ENCODE measurements at places on chromosomes 4 and X. TPM values are rescaled to one million over a fixed set of nuclear protein-coding genes. Genes with fewer than 3 reads are reported as not detected.

The SLC39A8 gene
- 6.7 TPM for total RNA-seq

GRCh38 chr4:23130845-23131244 is 438.1 kb downstream of the GBA3 start:
- DNase-seq, result no peak

DNA sequence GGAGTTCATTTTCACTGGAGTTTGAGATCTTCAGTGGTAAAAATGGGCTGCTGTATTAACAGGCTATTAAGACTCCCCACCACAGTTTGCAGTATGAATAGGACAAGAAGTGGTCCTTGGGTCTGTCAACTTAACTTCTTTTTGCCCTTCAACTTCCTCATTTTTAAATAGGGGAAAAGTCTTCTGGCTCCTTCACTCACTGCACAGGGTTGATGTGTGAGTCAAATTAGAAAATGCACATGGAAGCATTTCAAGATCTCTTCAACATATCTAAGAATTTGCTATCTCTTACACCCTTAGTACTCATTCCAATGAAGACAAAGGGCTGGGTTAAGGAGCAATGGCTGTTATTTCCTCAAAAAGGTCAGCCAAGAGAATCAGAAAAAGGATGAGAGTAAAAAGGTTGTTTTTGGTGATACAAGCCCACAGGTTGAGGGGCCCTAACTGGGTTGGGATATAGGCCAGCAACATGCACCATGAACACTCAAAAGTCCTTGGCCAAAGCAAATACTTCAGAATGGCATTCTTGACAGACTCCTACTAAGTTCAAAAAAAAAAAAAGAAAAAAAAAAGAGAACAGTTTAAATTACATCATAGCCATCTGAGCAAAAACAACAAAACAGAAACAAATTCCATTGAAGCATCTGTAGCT is 13.4 kb downstream of the PDE5A start:
- DNase-seq, result peak; percentile 21

DNA sequence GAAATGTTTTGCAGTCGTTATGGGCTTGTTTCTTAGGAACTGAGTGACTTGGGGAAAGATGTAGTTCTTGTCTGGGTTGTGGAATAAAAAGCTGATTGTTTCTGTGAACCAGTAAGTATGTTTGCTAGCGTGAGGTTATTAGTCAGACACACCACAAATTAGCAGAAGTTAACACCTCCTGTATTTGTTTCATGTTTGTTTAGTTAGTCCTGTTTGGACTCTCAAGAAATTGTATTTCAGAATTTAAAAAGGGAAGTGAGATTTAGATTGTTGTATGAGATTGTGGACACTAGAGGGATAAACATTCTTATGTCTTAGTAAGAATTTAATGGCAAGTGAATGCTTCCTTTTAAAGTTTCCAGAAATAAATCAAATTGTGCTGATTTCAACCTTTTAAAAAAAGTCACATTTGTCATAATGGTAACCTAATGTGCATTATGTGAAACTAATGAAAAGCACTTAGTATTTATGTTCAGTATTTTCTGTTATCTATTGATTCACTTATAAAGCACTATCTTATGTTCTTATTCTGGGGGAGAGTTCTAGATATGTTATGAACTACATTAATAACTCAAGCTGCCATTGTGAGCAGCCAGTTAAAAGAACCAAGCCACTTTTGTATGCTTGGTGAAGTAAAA is 25.6 kb downstream of the ATP10D start:
- peak; percentile 68 for DNase-seq

GRCh38 chrX:46587158-46587557 is 13.6 kb downstream of the CHST7 start:
- peak; percentile 64 for DNase-seq

GRCh38 chr4:99998062-99998867 is 48.2 kb upstream of the H2AZ1 start:
- DNase-seq, result peak; percentile 42

- no peak for DNase-seq
Observed at GRCh38 chr4:41483771-41484170, 54.2 kb upstream of the LIMCH1 start.

DNA sequence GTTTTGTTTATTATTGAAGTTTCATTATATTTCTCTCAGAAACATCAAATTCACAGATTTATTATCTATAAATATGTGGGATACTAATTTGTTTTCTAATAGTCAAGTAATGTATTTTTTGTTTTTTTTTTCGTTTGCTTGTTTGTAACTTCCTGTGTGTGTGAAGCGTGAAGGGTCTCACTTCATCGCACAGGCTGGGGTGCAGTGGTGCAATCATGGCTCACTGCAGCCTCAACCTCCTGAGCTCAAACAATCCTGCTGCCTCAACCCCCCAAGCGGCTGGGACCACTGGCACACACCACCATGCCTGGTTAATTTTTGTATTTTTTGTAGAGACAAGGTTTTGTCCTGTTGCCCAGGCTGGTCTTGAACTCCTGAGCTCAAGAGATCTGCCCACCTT is 55.1 kb downstream of the SH3RF1 start:
- no peak for DNase-seq

- no peak for DNase-seq
Observed at GRCh38 chr4:146004730-146005129, 66.1 kb upstream of the ZNF827 start.

DNA sequence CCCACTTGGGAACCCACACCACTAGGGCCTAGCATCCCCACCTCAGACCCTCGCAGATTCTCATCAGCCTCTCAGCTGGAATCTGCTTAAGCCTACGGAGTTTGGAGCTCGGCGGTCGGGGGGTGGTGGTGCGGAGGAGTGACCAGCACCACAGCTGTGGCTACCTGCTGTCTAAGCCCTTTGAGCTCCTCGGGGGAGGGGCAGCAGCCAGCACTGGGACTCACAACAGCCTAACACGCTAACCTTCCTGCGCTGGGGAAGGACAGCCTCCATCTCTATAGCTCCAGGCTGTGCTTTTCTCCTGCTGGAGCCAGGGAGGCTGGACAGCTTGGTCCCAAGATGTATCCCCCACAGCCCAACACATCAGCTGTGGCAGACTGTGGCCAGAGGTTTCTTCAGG is 281.5 kb downstream of the USP46 start:
- DNase-seq, result no peak

DNA sequence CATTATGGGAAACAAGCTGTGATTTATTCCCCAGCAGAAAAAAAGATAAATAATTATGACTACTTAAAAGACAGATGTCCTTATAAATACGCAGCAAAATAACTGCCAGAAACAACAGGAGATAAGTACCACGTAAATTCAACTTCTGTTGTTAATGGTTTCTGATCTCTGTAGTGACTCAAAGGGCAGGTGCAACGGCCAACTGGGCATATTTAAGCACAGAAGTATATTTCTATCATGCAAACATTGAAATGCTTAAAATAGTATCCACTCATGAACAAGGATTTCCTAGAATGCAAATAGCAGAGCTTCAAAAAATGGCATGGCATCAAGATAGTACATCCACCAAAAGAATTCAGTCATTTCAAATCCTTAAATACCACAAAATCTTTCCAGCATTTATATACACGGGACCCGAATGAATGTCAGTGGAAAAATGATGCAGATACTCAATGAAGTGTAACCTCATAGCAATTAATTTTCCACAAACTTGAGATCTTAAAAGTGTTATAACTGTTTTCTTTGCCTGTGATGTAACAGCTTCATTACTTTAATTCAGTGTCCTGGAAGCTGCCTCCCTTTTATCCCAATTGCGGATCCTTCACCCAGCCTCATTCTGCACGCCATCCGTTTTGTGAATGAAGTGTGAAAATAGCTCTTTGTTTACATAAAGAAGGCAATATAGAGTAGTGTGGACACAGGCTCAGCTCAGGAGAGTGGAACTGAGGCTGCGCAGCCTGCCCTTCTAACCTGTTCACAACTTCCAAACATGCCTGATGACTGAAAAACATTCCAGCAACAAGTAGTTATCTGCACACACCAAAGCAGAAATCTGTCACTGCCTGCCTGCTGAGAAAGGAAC is 10.2 kb downstream of the PDGFC start:
- no peak for DNase-seq

GRCh38 chrX:13750204-13750603 is 15.7 kb downstream of the OFD1 start:
- peak; percentile 35 for DNase-seq

The XG gene
- 0.44 TPM for total RNA-seq

DNA sequence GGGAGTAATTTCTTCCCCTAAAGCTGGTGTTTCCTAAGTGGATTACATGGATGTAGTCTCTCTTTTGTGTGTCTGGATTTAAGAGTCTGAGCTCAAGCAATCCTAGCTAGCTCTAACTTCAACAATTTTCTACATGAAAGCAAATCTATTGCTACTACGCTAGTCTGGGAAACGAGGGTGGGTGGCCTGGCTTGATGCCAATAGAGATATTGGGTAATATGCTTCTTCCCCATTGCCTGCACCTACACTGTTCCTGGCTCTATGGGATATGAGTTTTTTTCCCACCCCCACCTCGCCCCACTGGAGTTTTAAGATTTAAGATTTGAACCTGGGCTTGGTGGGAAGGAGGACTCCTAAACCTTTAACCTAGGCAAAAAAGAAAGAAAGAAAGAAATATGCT is 158.8 kb downstream of the RBM46 start:
- DNase-seq, result no peak

GRCh38 chrX:11558972-11559371 is 106.7 kb downstream of the ARHGAP6 start:
- peak; percentile 1 for DNase-seq

DNA sequence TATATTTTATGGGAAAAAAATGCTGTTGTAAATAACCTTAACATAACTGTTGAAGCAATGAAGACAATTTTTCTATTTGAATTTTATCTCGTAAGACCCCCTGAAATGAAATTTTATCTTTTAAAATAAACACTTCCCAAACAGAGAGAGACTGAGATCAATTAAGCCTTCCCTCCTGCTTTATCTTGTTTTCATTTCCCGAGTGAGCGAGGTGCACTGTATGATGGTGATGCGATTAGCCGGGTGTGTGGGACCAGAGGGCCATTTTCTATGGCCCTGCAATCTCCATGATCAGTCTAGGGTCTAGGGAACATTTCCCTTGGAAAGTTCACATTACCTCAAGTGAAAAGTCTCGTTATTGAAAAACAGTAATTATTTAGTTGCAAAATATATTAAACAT is 134.1 kb upstream of the MID1 start:
- no peak for DNase-seq

DNA sequence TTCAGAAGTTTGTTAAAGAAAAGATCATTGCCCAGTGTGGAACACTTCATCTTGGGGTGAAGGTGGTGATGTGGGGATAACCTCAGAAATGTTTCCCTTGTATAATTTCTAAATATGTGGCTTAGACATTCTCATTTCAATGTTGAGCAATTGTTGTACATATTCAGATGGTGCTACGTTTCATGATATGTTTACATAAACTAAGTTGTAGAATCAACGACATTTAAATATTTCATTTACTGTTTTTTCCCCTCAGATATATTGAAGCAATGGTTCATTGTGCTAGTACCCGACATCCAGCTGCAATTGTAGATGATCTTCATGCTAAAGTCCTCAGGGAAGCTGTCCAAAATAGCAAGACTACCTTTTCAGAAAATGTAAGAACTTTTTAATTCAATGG is 92.6 kb downstream of the BLTP1 start:
- no peak for DNase-seq

The CYBB gene
- not detected for total RNA-seq

DNA sequence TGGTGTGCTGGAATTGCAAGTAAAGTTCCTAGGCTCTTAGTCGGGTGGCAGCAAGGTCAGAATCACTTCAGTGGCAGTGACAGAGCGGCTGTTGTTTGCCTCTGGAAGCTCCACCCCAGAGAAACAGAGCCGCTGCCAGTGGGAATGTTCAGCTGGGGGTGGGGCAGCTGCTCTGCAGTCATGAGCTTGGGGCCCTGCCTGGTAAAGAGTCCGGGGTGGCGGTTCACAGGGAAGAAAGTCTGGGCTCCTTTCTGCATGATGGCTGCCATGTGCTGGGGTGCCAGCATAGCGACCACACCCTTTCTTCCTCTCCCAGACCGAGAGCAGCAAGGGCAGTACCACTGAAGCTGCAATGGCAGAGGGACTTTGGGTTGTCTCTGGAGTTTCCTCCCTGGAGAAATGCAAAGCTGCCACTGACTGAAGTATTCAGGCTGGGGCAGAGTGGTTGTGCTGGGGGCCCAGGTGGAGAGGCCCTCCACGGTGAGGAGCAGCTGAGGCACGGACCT is 108.8 kb upstream of the CENPE start:
- DNase-seq, result no peak

The FAM9B gene
- not detected for total RNA-seq

- no peak for DNase-seq
Observed at GRCh38 chr4:105241451-105241850, 94.8 kb downstream of the TET2 start.

The NEUROG2 gene
- total RNA-seq, result not detected

- no peak for DNase-seq
Observed at GRCh38 chr4:26269038-26269437, 51.8 kb upstream of the RBPJ start.

- no peak for DNase-seq
Observed at GRCh38 chr4:112840061-112840460, 203.1 kb downstream of the LARP7 start.

The PRSS48 gene
- total RNA-seq, result not detected

- DNase-seq, result no peak
Observed at GRCh38 chr4:25863347-25863784, 578 bp upstream of the SEL1L3 start.

GRCh38 chrX:41429592-41429991 is 17.6 kb upstream of the NYX start:
- no peak for DNase-seq

The SHROOM2 gene
- 11.8 TPM for total RNA-seq

DNA sequence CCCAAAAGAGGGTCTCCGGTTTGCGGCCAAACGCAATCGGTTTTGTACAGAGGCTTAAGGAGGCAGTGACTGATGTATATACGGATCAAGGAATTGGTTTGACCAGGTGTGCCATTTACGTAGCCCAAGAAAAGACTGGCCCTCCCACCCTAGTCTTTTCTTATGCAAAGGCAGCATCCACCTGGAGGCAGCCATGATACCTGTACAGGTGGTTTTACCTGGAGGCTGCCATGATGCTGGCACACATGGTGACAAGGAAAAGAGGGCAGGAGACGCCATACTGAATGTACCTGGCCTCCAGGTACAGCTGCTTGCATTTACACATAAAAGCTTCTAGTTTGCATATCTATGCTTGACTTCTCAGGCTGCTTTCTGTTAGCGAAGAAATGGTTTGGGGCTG is 917.7 kb upstream of the INTU start:
- DNase-seq, result no peak

DNA sequence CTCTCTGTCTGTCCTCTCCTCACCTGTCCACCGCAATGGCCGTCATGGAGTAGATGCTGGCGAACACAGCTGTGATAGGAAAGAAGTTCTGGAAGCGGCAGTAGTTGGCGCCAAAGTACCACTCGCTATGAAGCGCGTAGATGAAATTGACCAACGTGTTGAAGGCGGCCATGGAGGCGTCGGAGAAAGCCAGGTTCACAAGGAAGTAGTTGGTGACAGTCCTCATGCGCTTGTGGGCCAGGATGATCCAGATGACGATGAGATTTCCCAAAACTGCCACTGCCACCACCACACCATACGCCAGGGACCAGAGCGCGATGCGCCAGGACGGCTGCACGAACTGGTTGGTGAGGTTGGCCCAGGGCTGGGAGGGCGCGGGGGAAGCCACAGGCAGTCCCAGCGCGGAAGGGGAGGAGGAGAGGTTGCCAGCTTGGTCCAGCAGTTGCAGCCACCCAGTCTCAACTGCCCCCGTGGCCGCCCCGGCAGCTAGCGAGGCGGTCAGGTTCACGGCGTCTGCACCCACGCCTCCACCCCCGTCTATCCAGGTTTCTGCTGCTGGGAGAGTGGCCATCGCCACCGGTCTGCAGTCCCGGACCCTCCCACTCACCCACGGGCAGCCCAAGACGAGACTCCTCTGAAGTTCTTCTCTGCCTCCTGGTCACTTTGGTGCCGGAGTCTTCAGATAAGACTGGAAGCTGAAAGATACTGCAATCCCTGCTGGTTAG is 518 bp downstream of the TACR3 start:
- DNase-seq, result no peak

All from endothelial cell of umbilical vein (primary cell).